CD4-positive, alpha-beta T cell treated with Interferon alpha-2 for 1 hour (primary cell): ENCODE measurements at places on chromosomes 6 and 20.

- no peak for DNase-seq
Measured at GRCh38 chr6:68654134-68654533, 19.1 kb downstream of the ADGRB3 start.

- peak; percentile 20 for DNase-seq
Measured at GRCh38 chr6:145887969-145888368, 73.4 kb upstream of the FBXO30 start.

DNA sequence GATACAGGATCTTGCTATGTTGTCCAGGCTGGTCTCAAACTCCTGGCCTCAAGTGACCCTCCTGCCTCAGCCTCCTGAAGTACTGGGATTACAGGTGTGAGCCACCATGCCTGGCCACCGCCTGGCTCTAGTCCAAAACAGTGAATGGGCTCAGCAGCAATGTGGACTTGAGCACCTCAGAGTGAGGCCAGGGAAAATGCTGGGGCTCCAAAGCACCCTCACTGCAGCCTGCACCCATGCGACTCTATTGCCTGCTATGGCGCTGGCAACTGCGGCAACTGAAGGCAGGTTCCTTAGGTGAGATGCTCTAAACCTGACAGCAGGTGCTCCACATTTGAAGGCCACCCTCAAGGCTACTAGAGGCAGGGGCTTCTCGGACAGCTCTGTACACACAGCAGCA is 26.5 kb downstream of the MAP1LC3A start:
- DNase-seq, result no peak

- no peak for DNase-seq
Measured at GRCh38 chr20:33132513-33133372, 35.2 kb upstream of the BPIFA2 start.

DNA sequence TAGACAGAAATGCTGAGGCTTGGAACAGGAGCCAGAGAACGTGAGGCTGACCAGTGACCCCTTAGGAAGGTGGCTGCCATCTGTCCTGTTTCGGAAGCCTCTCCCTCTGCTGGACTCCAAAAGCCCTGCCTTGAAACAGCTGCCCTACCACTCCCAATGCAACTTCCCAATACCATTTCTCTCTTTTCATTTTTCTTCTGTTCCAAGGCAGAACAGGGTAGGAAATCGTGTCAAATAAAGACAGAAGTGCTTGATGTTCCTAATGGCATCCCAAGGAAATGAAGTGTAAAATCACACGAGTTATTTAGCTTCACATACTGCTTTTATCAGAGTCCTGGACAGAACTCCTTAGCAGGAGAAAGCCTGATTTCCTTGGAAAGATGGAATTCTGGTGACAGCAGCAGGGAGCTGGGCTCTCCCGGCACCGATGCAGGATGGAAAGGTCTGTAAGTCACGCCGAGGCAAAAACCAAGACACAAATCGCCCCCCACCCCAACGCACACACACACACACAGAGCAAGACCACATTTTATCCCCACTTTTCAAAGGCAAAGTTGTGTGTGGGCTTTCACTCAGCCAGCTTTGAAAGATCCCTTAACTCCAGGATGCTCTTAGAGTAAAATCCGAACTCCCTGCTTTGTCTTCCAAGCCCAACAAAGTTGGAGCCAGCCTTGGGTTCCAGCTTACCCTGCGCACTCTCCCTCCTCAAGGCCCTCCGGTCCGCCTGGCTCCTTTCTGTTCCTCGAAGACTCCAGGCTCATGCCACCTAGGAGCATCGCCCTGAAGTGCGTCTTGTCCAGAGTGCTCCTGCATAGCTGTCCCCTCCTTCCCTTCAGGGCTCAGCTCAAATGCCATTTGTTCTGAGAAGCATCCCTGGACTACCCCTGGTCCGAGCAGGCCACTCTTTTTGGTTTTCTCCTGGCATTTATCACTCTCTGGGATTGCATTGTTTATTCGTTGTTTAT is 11.6 kb upstream of the STX16 start:
- DNase-seq, result no peak

DNA sequence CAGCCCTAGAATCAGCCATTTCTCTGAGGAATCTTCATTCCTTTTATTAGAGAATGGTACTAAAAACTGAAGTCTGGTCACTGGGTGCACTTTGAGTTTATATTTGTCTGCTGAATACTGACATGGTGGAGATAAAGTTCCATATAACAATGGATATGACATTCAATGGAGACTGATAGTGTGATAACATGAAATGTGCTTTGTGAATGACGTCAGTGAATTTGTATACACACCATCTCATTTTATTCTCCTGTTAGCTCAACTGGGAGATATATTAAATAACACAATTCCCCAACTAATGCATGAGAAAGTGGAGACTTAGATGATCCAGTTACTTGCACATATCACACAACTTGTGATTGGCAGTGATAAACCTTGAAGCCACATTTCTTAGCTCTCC is 446.7 kb downstream of the DOK5 start:
- no peak for DNase-seq

DNA sequence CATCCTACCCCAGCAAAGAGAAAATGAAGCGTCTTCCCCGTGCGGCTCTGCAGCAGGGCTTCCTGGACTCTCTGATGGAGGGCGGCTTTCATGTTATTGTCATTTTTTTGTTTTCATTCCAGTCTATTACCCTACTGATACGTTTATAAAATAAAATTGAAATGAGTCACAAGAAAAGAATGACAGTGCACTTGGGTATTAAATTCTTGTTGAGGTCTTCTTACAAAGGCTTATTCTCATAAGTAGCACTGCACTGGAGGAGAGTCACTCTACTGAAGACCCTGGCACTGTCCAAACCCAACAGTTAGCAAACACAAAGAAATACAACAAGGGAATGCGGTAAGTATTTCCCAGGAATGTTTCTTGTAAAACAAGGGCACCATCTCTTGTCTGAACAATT is 379.3 kb downstream of the MAFB start:
- no peak for DNase-seq
